ENCODE measurements at places on chromosomes 6 and 20.

DNA sequence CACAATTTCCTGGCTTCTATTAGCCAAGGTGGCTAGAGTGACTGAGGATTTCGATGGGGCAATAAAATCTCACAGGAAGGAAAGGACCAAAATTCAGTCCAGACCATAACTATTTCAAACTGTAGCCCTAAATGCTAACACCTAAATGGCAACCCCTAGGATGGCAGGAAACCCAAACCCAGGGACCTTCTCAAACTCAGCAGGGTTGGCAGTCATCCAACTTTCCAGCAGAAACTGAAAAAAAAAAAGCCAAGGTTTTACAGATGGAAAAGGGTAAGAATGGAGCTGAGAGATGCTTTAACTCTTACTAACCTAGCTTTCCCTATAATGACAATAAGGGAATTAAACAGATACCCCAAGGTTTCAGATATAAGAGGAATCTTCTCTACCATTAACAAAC lies 10.5 kb downstream of the IBTK start:
- no peak for DNase-seq

DNA sequence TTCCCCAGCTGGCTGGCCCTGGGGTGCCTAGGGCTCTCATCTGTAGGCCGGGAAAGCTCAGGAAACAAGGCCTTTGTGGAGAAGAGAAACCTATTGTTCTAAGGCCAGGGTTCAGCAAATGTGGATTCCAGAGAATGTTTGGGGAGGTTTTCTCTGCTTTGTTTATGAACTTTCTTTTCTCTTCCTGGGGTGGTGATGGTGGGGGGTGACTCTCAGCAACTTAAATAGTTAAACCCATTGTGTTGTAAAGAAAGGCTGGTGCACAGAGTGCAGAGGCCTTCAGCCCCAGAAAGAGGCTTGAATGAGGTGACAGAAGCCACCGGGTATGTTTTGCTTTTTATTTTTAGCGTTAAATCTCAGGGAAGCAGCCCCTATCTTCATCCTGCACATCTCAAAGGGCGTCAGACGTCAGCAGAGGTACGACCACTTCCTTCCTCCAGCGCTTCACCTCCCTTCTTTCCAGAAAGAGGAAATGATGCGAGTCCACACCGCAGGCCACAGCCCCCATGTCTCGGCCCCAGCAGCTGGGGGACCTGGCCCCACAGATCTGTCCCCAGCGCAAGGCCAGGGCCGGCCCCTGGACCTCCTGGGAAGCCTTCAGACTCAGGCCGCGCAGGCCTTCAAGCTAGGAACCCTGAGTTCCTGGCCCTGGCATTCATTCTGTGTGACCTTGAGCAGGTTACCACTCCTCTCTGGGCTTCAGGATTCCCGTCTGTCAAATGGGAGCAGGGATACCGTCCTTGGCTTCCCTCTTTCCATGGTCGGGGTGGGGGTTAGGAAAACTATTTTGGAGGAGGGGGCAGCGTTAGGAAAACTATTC lies 605 bp upstream of the PPP1R16B start:
- DNase-seq: peak; percentile 46

- DNase-seq: no peak
Observed at GRCh38 chr6:117627533-117627932, 25.2 kb upstream of the GOPC start.

GRCh38 chr20:45316150-45317080 lies 8.3 kb upstream of the MATN4 start:
- DNase-seq: no peak

DNA sequence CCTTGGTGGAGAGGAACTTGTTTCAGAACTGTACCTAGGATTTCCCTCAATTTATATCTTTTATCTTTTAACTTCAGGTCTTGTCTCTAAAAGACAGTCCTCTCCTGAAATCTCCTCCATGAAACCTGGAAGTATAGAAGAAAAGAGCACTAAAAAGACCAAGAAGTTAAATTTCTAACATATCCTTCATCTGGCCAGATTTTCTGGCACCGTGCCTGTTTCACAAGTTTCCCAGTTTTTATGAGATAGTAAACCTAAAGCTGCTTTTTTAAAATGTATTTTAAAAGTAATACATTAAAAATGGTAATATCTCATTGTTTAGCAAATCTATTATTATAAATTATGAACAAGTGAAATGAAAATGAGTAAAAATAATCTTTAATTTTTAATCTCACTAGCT lies 348.3 kb upstream of the RSPO3 start:
- no peak for DNase-seq

GRCh38 chr20:17969278-17969883 lies 563 bp downstream of the MGME1 start:
- no peak for DNase-seq

GRCh38 chr6:73248192-73248903 lies 14.6 kb downstream of the KHDC1 start:
- DNase-seq: no peak

DNA sequence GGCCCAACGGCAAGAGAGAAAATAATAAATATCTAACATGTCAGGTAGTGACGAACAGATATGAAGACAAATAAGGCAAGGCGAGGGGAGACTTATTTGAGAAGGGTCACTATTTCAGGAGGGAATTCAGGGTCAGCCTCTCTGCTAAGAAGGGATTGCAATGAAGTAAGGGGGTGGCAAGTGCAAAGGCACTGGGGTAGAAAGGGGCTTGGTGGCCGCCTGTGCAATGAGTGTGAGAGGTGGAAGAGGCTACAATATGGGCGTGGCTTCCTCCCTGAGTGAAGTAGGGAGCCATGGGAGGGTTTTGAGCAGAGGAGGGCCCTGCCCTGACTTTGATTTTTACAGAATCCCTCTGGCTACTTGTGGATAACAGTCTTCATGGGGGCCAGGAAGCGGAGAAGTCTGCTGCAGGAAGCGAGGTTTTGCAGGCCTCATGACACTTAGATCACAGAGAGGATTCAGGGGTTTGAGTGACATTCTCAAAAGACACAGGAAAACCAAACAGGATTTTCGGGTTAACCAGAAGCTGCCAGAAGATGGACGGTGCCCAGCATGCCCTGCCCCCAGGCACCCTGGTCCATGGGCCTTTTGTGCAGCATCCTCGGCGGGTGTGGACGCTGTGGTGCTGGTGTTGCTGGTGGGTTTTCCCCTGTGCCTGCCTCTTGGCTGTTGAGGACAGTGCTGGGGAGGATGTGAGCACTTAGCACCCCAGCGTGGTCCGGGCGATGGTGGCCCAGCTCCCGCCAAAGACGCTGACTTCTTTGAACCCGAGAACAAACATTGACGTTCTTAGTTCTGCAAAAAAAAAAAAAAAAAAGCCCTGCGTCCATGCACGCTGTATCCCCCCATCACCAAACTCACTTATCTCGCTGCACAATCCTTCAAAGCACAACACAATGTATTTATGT lies 124.2 kb upstream of the PTPN1 start:
- DNase-seq: no peak

- DNase-seq: no peak
Observed at GRCh38 chr6:67102743-67103142, 1395.7 kb upstream of the EYS start.

GRCh38 chr20:62838128-62838891 lies 21.5 kb downstream of the COL9A3 start:
- peak; percentile 48 for DNase-seq

GRCh38 chr6:157648561-157648960 lies 174.5 kb upstream of the SNX9 start:
- DNase-seq: no peak

DNA sequence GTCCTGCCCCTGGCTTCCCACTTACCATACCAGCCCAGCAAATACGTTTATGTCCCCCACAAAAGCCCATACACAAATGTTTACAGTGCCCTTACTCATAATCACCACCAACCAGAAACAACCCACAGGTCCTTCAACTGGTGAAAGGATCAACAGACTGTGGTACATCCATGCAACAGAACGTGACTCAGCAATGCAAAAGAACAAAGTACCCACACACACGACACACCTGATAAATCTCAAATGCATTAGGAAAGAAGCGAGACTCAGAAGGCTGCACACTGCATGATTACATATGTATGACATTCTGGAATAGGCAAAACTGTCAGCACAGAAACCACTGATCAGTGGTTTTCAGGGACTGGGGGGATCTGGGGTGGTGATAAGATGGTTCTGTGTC lies 20.5 kb downstream of the NCR2 start:
- no peak for DNase-seq

DNA sequence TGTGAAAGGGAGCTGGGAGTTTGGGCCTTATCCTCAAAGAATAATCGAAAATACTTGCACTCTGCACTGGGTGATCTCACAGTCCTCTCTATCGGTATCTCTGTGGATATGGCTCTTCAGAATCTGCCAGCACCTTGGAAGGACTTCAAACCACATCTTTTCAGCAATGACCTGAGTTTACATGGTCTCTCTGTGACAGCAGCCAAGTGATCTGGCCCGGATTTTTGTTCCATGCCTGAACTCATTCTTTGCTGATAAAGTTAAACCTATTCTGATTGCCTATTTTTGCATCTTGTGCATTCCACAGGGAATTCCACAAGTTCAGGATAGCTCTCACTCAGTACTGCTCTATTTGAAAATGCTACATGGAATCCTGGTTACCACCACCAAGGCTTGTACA lies 98.9 kb downstream of the HDGFL1 start:
- DNase-seq: no peak

- DNase-seq: no peak
Observed at GRCh38 chr6:17091122-17091521, 10.7 kb upstream of the STMND1 start.

GRCh38 chr6:158474961-158475343 lies 84.9 kb upstream of the TMEM181 start:
- DNase-seq: no peak

- no peak for DNase-seq
Observed at GRCh38 chr6:167446971-167447370, 122.1 kb downstream of the TTLL2 start.

DNA sequence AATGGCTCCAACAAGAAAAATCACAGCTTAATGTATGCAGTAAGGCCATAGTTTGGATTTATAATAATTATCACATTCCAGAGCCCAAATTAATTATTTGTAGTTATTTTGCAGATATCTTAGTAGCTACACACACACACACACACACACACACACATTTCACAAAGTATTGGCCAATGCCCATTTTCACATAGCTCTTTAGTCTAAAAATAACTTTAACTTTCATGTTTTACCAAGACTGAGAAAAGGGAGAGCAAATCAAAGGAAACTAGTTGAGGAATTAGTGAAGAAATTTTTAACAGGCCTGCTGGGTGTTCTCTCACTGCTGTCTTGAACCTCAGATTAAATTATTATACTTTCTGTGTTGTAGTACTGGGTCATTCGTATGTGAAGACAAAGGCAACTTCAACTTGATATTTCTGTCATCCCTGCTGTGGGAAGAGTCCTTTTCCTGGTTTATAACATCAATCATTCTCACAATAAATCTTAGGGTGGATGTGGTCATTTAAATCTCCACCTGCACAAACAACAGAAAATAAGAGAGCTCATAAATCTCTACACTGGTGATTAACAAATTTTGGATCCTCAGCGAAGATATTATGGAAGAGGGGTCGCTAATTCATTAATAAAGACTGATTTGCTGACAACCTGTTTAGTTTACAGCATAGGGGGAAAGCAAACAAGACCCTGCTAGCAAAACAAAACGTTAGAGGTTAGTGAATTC lies 1.6 kb upstream of the TCF21 start:
- no peak for DNase-seq

- DNase-seq: no peak
Observed at GRCh38 chr6:44650495-44650894, 263.0 kb downstream of the CDC5L start.

- DNase-seq: no peak
Observed at GRCh38 chr20:11350126-11351005, 567.3 kb upstream of the BTBD3 start.

GRCh38 chr20:14189794-14190402 lies 147.5 kb downstream of the FLRT3 start:
- no peak for DNase-seq

- DNase-seq: no peak
Observed at GRCh38 chr6:20095436-20095835, 116.8 kb downstream of the MBOAT1 start.

DNA sequence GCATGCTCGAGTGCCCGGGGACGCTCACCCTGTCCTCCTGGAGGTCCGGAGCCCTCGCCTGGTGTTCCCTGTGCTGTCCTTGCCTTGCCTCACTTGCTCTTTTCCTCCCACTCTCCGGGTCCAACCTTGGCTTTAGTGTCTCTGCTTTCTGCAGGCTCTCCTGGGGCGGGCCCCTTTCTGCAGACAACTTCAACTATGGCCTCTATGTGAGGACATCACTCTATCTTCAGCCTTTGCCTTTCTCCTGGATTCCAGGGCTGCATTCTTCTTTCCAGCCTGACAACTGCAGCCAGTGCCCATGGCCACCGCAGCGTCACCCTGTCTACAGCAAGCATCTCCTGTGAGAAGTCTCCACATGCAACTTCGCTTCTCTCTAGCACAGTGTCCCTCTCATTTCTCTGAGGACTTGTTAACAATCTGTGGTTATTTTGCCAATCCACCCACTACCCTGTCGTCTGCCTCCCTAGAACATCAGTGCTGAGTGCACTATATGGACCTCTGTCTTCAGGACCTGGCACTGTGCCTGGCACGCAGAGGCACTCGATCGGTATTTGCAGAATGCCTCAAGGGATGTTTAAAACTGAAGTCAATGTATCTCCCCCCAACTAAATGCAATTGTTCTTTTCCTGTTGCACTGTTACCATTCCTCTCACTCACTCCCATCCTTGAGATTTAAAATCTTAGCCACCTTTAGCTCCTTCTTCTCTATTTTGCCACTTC lies 35.9 kb downstream of the FOXC1 start:
- no peak for DNase-seq

GRCh38 chr6:83311231-83311630 lies 118.1 kb downstream of the RWDD2A start:
- DNase-seq: no peak

DNA sequence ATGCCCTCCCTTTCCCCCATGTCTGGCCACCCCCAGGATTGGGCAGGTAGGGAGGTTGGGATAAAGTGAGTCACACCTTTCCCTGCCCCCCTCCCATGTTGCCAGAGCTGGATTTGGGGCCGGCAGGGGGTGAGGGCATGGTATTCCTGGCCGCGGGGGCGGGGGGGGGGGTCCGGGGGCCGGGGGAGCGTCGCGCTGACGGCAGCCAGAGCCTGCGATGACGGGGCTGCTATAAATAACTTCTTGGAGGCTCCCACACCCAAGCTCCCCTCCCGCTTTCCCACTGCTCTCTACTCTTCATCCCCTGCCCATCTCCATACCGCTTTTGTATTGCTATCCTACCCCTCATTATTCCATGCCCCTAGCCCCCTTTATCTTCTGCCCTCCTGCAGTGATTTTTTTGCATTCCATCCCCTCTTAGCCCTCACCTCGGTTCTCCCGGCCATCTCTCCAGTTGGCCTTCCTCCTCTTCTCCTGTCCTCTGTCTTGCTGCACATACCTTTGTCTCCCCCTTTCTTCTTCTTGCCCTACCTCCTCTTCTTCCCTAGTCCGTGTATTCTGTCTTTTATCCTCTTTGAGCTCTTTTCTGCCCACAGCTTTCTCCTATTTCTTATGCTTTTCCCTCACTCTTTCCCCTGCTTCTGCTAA lies 13.8 kb downstream of the SYNGAP1 start:
- DNase-seq: no peak

DNA sequence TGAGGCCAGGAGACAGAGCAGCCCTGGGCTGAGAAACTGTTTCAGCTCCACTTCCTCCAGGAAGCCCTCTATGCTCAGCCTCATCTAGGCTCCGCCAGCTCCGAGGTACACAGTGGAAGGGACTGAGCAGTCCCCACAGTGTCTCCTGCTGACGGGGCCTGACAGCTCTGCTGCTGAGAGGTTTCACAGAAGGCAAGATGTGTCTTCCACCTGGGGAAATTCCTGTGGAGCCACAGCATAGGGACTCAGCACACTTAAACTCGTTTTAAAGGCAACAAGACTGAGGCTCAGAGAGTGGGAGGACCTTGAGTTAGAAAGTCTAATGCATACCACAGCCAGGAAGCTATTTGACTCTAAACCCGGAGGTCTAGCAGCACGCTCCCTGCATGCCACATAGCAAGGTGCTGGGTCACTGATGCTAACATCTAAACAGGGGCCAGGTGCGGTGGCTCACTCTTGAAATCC lies 6.8 kb downstream of the ADA start:
- DNase-seq: no peak
